ENCODE measurements at places on chromosomes 12 and 14.

DNA sequence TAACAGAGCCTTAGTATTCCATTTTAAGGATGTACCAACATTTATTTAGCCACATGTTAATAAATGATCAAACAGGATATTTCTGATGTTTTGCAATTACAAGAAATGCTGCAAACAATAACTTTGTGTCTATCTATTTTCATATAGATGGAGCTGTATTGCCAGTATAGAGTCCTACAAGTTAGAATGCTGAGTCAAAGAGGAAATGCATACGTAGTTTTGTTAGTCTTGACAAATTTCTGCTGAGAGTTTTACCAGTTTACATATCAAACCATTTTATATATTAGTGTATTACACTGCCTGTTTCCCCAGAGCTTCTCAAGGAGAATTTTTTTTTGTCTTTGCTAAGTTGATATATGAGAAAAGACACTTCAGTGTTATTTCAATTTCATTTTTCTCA, 541.7 kb downstream of the SLC16A7 start:
- no peak for DNase-seq

- DNase-seq, result no peak
These were observed 100.3 kb downstream of the MYRFL start for GRCh38 chr12:69925291-69925690.

DNA sequence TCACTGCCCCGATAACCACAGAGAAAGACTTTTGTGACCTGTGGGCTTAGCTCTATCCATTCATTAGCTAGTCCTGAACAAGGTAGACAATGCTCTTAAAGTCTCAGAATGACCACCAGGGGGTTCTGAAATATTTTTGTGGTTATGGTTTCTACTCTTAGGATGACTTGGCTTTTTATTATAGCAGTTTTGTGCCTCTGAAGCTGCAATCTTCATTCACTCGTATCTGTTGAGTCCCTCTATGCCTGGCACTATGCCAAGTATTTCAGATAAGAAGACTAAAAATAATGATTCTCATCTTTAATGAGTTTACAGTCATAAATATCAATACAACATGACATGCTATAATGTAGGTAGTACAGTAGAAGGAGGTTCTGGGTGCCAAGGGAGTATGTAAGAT, 130.8 kb upstream of the TRHDE start:
- no peak for DNase-seq

DNA sequence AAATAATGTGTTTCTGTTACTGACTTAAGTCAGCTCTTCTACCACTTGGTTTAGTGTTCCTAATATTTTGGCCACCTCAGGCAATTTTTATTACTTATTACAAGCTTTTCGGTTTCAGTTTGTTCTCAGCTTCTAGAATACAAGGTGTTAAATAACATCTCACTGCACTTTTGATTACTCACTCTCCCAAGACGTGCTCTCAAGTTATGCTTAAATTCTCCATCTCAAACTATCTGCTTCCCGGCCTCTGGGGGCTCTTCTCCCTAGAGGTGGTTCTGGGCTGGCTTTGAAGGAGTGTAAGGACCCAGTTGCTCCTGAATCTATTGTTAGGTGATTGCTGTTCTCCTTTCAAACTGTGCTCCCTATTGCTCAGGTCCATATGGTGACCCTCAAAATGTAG, 193.9 kb upstream of the DDHD1 start:
- peak; percentile 5 for DNase-seq

- no peak for DNase-seq
These were observed 216.0 kb upstream of the DAAM1 start for GRCh38 chr14:58972233-58973017.

GRCh38 chr12:50598321-50598862, 93.6 kb downstream of the DIP2B start:
- no peak for DNase-seq

- DNase-seq, result peak; percentile 47
These were observed 5.8 kb upstream of the LRP10 start for GRCh38 chr14:22865424-22866405.

DNA sequence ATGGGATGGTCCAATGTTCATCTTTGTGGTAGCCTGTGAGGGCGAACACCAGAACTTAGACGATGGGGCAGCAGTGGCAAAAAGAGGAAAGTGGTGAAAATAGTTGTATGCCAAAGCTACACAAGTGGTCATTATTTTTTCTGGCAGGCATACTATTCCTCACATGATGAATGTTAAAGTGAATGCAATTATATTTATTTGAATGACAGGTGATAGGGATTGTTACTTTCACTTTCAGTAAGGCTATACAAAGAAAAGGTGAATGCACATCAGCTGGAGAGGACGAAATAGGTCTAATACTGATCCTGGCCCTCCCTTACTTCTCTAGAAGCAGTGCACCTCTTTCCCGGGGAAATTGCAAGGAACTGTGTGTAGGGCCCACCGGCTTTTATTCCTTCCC, 470.1 kb downstream of the TMTC2 start:
- no peak for DNase-seq

DNA sequence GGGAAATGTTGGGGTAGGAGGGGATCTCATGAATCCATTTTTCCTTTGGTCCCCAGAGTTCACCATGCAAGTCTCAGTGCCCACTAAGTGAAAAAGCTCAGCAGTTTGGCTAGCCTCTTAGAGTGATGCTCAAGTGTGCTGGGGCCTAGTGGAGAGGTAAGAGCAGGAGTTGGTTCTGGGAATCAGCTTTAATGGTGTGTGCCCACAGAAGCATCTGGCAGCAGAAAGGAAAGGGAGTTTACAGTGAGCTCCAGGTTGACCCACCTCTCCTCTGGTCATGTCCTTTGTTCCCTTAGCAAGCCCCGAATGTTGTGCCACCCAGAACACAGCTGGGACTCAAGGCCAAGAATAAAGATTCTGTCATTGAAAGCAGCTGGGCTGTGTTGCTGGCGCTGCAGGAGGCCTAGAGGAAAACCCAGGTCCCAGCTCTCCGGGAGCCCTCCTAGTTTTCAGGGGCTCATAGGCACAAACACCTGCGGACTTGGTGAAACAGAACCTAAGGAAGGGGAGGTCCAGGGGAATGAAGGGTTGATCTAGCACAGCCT, 320.8 kb downstream of the ZFP36L1 start:
- DNase-seq, result no peak

DNA sequence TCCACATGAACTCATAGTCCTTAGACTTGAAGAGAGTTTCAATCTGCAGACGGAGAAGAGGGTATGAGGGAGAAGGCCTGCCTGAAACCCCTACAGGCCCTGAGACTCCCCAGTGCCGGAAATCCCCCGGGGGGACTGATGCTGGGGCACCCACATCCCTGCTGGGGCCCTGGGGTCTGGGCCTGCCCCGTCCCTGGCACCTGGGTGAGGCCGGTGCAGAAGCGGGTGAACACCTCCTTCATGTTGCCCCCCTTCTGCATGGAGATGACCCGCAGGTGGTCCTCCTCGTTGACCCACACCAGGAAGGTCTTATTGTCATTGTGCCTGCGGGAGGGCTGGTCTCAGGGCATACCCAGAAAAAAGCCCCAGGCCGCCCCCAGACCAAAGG, 2.4 kb downstream of the CKB start:
- no peak for DNase-seq

DNA sequence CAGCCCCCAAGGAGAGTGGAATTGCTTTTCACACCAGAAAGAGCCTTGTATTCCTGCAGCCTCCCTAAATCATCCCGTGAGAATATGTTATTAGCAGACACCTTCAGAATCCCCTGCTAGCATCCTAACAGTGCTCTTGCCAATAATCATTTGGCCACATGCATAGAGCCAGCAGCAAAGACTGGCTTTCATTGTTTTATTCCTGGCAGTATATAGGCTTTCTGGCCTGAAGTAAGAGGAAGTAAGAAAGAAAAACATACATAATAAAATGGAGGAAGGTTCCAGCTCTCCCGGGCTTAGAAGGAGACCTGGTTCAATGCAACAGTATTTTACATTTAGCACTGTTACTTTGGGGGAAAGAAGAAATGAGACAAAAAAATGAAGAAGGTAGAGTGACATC, 176.7 kb upstream of the ATF7IP start:
- no peak for DNase-seq

DNA sequence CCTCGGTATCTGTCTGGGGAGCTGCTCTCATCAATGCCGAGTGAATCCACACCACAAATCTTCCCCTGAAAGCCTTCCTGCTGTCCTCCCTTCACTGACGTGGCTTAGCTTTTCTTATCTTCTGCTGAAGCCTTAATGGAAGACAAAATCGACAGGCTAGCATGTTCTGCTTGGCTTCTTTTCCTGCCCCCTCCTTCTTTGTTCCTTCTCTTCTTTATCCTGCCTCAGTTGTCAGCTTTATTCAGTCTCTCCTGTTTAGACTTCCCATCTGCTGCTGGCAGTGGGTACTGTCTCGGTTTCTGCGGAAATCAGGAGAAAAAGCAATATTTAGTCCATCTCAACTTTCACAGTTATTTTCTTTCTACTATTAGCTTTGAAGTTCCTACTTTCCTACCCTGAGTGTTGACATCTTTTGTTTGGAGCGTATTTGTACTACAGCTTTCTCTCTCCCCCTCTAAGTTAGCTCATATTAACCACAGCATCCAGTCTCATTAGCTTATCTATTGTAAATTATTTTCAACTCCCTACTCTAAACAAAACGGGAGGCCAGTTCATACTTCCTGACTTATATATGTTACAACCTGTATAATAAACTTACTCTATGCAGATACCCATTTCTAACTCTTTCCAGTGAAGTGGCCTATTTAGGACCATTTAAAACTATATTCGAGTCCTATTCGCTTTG, 226.0 kb downstream of the DACT1 start:
- DNase-seq, result no peak

Measured in osteoblast (primary cell).